ENCODE measurements at places on chromosomes 3 and 15.
A peak's percentile ranks its signal among the peaks of the same experiment; 100 is the strongest.

- DNase-seq = no peak
Observed at GRCh38 chr15:68764090-68764489, 56.6 kb downstream of the ANP32A start.

DNA sequence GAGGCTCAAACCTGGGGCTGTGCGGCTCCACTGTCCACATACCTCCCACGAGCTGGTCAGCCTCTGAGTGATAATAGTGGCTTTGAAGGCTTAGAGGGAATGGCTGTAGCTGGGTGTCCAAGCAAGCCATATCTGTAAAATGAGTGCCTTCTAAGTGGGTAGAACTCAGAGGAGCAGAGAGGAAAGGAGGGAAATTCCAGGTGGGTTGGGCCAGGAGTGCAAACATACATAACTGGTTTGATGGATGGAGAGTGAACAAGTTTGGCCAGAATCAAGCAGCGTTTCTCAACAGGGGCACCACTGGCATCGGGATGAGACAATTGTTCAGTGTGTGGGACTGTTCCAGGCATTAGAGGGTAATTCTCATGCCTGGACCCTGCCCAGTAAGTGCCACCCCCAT is 91.1 kb downstream of the ASB7 start:
- no peak for DNase-seq

DNA sequence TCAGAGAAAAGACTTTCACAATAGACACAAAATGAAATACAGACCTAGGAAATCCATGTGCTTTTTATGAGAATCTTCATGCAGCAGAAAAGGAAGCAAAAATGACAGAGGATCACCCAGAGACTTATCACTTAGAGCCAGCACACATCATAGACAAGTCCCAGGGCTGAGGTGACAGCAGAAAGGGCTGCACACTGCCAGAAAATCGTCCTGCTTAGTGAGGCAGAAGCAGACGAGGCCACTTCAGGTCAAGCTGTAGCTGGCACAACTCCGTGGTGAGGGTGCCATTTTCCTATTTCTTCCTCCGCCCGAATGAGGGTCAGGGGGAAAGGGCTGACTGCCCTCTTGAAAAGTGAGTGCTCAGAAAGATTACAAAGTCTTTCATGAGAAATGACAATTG is 95.9 kb upstream of the TNIK start:
- no peak for DNase-seq

GRCh38 chr3:30187366-30187765 is 419.0 kb upstream of the TGFBR2 start:
- no peak for DNase-seq

- peak; percentile 21 for DNase-seq
Observed at GRCh38 chr3:71010726-71011455, 572.6 kb downstream of the FOXP1 start.

GRCh38 chr3:58535531-58536500 is 1.2 kb downstream of the ACOX2 start:
- no peak for DNase-seq

- no peak for DNase-seq
Observed at GRCh38 chr3:191239407-191240031, 40.5 kb downstream of the OSTN start.

DNA sequence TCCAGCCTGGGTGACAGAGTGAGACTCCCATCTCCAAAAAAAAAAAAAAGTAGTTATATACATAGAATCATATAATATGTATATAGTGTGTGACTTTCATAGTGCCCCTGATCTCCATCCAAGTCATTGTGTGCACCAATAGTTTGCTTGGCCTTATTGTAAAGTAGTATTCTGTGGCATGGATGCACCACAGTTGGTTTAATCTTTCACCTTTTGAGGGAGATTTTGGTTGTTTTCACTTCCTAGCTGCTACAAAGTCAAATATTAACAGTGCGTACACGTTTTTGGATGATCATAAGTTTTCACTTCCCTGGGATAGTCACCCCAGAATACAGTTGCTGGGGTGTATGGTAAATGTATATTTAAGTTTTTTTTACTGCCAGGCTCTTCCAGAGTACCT is 162.8 kb downstream of the PTPRG start:
- no peak for DNase-seq

GRCh38 chr3:26962492-26963360 is 340.2 kb downstream of the LRRC3B start:
- no peak for DNase-seq

- no peak for DNase-seq
Observed at GRCh38 chr3:141646760-141647561, 91.1 kb upstream of the RNF7 start.

- no peak for DNase-seq
Observed at GRCh38 chr3:129838086-129838485, 55.4 kb downstream of the TMCC1 start.

GRCh38 chr3:129323651-129324294 is 45.1 kb downstream of the HMCES start:
- no peak for DNase-seq

DNA sequence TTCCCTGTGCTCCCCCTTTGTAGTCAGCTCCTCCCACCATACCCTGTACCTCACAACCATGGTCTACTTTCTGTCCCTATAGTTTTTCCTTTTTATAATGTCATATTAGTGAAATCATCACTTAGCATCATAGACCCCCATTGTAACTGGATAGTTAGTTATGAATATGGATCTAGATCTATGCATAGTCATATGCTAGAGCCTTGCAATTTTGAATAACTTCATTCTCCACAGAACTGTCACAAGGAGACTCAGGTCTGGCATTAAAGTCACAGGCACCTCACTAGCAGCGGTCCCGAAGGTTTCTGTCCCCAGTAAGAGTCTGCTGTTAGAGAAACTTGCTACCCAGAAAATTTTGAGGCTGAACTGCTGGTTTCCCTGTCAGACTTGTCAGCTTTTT is 102.0 kb upstream of the NUDT16 start:
- no peak for DNase-seq

- DNase-seq = no peak
Observed at GRCh38 chr3:184942735-184943134, 130.8 kb downstream of the VPS8 start.

GRCh38 chr15:99097441-99098410 is 7.2 kb upstream of the SYNM start:
- no peak for DNase-seq

DNA sequence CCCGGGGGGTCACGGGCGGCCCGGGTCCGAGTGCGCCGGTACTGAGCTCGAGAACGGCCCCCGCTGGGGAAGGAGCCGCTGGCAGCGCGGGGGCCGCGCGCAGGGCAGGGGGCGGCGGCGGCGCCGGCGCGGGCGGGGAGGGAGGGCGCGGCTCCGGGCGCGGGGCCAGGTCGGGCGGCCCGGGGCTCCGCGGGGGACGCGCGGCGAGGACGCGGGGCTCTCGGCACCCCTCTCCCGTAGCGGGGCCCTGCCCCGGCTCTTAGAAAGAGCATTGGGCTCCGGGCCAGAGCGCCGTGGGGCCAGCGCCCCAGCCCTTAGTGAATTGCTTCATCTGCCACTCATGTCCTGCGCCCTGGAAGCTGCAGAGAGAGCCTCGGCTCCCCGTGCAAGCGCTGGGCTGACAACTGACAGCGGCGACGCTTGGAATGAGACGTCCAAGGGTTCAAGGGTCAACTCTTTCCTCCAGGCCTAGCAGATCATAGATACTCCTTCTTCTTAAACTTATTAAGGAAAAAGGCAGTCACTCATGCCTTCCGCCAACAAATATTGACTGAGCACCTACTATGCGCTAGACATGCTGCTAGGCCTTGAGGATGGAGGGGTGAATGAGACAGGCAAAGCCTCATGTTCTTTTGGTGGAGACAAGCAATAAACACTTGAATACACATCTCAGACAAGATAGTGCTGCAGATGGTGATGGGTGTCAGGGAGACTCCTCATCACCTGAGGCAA is 140.8 kb downstream of the SMAD6 start:
- no peak for DNase-seq

- DNase-seq = no peak
Observed at GRCh38 chr3:161267646-161268045, 46.5 kb downstream of the NMD3 start.

GRCh38 chr3:10757821-10758130 is 58.3 kb upstream of the SLC6A11 start:
- no peak for DNase-seq

DNA sequence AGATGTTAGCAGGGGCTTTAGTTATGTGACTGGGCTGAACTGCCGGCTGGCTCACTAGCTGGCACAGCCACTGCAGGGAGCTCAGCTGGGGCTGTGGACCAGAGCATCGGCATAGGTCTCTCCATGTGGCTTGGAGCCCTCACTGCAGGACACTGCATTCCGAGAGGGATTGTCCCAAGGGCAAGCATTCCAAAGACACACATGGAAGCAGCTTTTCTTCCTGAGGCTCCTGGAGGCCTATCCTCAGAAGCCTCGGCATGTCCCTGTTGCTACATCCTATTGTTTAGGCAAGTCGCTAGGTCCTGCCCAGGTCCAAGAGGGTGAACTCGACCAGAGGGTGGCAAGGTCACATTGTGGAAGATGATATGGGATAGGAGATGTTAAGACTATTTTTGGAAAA is 209.8 kb downstream of the PLCL2 start:
- no peak for DNase-seq

- no peak for DNase-seq
Observed at GRCh38 chr15:68377766-68378165, 54.2 kb downstream of the ITGA11 start.

- DNase-seq = no peak
Observed at GRCh38 chr3:70726961-70727360, 414.5 kb upstream of the MDFIC2 start.

- no peak for DNase-seq
Observed at GRCh38 chr3:158737410-158737809, 5.2 kb upstream of the RARRES1 start.

GRCh38 chr3:122975163-122975923 is 52.2 kb downstream of the SEMA5B start:
- DNase-seq = no peak
